ENCODE measurements at places on chromosomes 5 and 9.
A peak's percentile ranks its signal among the peaks of the same experiment; 100 is the strongest.

DNA sequence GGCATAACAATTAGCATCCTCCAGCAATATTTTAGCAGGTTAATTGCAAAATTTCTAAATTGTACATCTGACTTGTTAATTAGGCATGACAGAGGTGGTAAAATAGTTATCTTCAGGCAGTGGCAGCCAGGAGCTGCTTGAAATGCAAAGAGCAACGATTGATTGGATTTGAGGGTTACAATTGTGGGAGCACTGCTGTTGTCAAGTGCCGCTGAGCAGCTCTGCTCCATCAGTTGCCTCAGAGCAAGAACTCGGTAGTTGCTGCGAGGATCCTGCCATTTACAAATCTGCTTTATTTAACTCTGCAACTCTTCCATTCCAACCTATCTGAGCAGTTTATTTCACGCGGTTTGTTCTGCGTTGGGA is 12.6 kb downstream of the PBX3 start:
- H3K4me1 ChIP-seq: peaks cover 4% of the 10 kb centered on the region
- H3K27me3 ChIP-seq: no peaks in the 10 kb centered on the region
- no peaks in the 10 kb centered on the region for H3K36me3 ChIP-seq
- DNase-seq: no peak
- no peak overlapping the region for H3K4me3 ChIP-seq

- peaks cover 24% of the 10 kb centered on the region for H3K27me3 ChIP-seq
- no peaks in the 10 kb centered on the region for H3K36me3 ChIP-seq
- no peaks in the 10 kb centered on the region for H3K4me1 ChIP-seq
- no peak for DNase-seq
- no peak overlapping the region for H3K4me3 ChIP-seq
Observed at GRCh38 chr9:7287065-7287464, 512.5 kb downstream of the DMAC1 start.

GRCh38 chr9:133080161-133080560 is 18.4 kb downstream of the CEL start:
- DNase-seq: no peak
- H3K27ac ChIP-seq: no peak overlapping the region
- no peak overlapping the region for H3K4me3 ChIP-seq
- peaks cover 15% of the 10 kb centered on the region for H3K27me3 ChIP-seq
- no peaks in the 10 kb centered on the region for H3K4me1 ChIP-seq

- H3K4me3 ChIP-seq: peak overlapping the region; percentile 97
- no peaks in the 10 kb centered on the region for H3K27me3 ChIP-seq
- peak overlapping the region; percentile 99 for H3K27ac ChIP-seq
- no peak for DNase-seq
- peaks cover 47% of the 10 kb centered on the region for H3K4me1 ChIP-seq
Observed at GRCh38 chr5:100898504-100899346, 4.4 kb downstream of the ST8SIA4 start.

DNA sequence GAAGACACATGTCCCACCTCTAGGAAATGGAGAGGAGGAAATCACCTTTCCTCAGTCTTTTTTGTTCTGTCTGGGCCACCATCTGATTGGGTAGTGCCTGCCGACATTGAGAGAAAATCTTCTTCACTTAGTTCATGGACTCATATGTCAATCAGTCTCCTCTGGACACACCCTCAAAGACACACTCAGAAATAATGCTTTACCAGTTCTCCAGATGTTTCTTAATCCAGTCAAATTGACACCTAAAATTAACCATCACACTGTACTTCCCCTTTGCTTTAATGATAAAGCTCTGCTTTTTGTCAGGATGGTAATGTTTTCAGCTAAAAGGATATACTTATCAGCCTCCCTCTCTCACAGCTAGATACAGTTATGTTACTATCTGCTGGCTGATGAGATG is 267.3 kb downstream of the CD180 start:
- H3K27ac ChIP-seq: no peak overlapping the region
- DNase-seq: no peak
- no peaks in the 10 kb centered on the region for H3K36me3 ChIP-seq
- no peak overlapping the region for H3K4me3 ChIP-seq
- no peaks in the 10 kb centered on the region for H3K4me1 ChIP-seq
- H3K27me3 ChIP-seq: peaks cover 13% of the 10 kb centered on the region
